ENCODE measurements at places on chromosomes 4 and X.

DNA sequence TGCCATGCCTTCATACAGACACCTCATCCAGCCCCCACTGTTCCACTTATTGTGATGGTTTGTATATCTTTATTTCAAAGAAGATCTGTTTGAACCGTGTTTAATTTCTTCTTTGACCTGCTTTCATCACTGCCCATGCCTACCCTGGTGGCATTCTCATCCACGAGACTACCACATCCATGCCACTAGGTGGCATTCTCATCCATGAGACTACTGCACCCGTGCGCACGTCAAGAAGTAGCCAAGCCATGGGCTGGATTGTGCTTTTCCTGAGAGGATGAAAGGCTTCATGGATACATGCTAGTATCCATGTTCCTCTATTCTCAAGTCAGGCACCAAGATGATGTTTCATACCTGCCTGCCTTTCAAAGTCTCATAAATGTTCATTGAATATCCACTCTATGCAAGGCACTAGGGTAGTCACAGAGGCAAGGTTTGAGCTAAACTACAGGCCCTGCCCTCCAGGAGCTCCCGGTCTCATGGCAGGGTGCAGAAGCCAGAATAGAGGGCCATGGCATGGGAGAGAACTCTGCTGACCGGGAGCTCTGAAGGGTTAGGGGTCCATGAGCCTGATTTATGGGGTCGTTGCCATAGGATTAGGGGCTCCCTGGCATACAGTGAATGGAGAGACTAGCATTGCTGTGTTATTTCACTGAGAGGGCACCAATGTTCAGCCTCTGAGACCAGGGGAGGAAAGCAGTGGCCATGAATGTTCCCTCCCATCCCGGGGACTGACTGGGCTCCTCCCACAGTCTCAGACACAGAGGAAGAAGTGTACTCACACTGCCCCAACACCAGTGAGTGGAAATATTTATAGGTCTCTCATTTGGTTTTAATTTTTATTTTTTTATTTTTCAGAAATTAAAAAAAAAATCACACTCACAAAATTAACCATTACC lies 24.8 kb upstream of the EOLA2 start:
- DNase-seq, result no peak

DNA sequence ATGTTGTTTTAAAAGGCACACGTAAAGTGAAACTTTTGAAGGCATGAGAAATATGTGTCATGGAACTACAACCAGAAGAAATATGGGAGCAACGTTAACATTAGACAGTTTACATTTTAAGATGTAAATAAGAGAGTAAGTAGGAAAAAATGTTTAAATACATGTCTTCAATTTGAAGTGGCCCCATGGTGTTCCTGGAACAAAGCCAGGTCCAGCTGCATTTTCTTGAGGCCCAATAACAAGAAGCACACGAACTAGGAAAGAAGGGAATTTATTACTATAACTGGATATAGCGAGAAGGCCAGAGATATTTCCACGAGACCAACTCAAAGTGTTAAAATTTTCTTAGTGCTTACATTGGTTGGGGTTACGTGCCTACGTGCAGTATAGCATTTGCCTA lies 458.1 kb downstream of the KCTD8 start:
- DNase-seq, result no peak

DNA sequence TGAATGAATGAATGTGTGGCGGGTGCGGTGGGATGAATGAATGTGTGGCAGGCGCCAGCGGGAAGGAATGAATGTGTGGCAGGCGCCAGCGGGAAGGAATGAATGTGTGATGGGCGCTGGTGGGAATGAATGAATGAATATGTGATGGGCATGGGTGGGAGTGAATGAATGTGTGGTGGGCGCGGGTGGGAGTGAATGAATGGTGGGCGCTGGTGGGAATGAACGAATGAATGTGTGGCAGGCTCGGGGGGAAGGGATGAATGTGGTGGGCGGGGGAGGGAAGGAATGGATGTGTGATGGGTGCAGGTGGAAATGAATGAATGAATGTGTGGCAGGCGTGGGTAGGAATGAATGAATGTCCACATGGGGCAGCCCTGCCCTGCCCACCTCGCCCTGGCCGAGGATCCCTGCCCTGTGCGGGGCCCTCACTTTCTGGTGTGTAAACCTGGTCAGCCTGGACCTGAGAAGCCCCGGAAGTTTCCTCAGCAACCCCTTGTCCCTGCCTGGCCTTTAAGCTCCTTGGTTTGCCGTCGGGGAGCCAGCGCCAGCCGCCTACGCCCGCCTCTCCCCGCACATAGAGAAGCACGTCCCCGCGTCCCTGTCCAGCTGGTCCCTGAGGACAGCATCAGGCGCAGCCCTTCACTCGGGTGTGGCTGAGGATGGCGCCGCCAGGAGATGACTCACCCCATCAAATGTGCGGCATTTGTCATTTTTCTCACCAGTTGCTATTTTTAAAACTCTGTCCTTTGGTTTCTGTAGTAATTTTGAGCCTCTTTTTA lies 112.8 kb upstream of the LRPAP1 start:
- no peak for DNase-seq

- no peak for DNase-seq
Observed at GRCh38 chr4:8919651-8920288, 48.1 kb upstream of the HMX1 start.

DNA sequence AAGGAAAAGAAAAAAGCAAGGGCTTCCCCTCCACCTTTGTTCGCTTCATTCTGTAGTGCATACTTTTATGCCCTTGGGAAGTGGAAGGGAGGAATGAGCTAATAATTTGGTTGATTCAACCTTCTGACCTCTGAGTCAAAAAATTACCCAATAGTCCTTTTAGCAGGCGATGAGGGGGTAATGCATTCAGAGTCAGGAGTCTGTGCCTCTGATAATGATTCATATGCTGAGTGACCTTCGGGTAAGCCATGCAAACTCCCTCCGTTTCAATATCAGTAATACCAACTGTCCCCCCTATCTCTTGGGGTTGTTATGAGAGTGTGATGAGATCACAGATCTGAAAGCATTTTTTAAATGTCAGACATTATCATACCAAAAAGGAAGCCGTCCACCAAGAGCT lies 41.6 kb upstream of the ACSL4 start:
- peak; percentile 12 for DNase-seq

DNA sequence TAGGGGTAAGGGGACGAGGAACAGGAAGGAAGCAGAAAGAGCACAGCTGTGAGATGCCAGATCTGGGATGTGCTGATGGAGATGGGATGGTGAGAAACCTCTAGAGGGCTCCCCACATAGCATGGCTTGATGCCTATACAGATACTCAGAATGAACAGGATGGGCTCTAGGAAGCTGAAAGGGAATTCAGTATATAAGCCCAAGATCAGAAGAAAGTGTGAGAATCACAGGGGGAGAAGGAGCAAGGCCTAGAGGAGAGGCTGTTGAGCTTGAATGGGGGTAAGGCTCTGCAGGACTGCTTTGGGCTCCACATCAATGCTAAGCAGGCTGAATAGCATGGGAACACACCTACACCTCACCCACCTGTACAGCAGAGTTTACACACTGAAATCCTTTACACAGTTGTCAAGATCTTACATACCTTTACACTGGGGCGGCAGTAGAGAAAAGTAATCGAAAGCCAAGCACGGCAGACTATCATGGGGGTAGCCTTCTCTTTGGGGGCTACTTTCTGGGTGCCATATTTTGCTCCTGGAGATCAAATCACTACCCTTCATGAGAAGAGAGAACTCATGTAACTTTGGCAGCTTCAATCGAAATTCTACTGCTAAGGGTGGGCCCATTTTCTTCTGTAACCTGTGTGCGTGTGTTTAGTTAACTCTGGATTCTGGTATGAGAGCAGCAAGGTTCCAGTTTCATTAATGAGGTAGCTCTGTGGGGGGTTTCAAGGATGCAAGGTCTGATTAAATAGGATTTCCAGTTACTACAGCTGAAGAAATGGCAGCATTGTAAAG lies 30.6 kb downstream of the HOPX start:
- no peak for DNase-seq

- no peak for DNase-seq
Observed at GRCh38 chr4:141275834-141276233, 55.1 kb downstream of the ZNF330 start.

DNA sequence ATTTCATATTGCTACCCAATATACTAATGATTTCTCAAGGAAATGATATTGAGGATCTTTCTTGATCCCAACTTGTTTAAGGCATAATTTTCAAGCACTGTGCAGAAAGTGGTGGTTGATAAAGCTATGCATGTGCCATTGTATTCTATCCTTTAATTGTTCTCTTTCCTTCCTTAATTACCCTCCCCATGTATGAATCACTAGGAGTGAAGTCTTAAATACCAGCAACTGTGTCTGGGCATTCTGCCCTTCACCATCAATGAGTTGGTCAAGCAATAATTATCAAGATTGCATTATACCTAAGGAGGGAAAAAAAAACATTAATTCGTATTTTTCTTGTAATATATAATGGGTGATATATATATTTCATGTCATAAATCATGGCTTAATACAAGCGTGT lies 111.8 kb upstream of the FRMPD4 start:
- no peak for DNase-seq

- no peak for DNase-seq
Observed at GRCh38 chr4:85149676-85150075, 183.2 kb upstream of the WDFY3 start.

DNA sequence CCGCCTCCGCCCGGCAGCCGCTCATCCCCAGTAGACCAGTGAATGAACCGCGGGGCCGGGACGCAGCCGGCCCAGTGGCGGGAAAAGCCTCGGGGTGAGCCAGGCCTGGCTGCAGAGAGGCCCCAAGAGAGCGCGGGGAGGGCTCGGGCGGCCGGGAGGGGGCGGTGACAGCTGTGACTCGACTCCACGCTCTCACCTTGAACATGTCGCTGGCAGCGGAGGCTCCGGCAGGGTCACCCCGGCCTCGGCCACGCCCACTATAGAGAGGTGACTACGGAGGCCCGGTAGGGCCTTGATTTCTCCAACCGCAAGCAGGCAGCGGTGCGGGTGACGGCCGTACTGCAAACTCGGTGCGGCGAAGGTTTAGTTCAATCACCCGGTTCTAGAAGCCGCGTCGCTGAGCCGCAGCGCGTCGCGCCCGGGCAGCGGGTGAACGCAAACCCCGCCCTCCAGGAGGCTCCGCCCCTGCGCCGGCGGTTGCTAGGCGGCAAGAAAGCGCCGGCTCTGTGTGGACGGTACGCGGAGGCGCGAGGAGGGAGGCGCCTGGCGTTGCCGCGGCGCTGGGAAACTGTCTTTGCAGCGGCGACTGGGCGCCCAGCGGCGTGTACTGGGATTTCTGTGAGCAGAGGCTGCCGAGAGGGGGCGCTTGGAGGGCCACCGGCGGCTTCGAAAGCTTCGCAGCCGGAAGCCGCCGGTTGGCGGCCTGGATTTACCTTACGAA lies at the start of the genes APOO and CXorf58:
Gene APOO, minus strand, starts transcription at position 441 of the 721 bp plus-strand sequence. Its CDS starts 236 bp downstream, at position 205.
Gene CXorf58, plus strand, starts transcription at position 509 of the 721 bp plus-strand sequence. CDS start 2,297 bp downstream, outside the sequence.
- peak; percentile 61 for DNase-seq

Measured in HuH-7.5 (cell line).